Activated T-helper 1 cell treated with anti-CD3 and anti-CD28 coated beads, Interleukin-12 subunit alpha, Interleukin-12 subunit beta, Interleukin-2, Interleukin-4 antibody, amounts not matched to agents 30 ng/mL and 10 ng/mL and 1 ng/mL, durations not matched to agents 14 hours and 24 hours and 36 hours (primary cell): ENCODE measurements at places on chromosomes 7 and 10. TPM values are rescaled to one million over a fixed set of nuclear protein-coding genes. Genes with fewer than 3 reads are reported as not detected.

Gene CACNA2D1
- total RNA-seq, result not detected in 2 replicates

Gene HPSE2
- total RNA-seq, result not detected in 2 replicates

Gene ZFAND2A
- 21.2 and 21.9 TPM in 2 replicates for total RNA-seq

Gene AP1S1
- 45.7 and 53.3 TPM in 2 replicates for total RNA-seq

Gene IMPDH1
- total RNA-seq, result 91.7 and 95.8 TPM in 2 replicates

Gene LEP
- not detected in 2 replicates for total RNA-seq

Gene CPA2
- not detected in 2 replicates for total RNA-seq

Gene FGFR2
- not detected in 2 replicates for total RNA-seq

Gene ZNF425
- 1.1 and 1.2 TPM in 2 replicates for total RNA-seq

Gene GARS1
- total RNA-seq, result 234 and 250 TPM in 2 replicates

Gene LGI1
- total RNA-seq, result not detected in 2 replicates

Gene SUGCT
- 0.93 TPM in 1 of 2 replicates, not detected in the other for total RNA-seq

Gene KLF14
- not detected in 2 replicates for total RNA-seq

Gene OR6B1
- total RNA-seq, result not detected in 2 replicates

Gene TMEM196
- total RNA-seq, result not detected in 2 replicates

Gene TUBB8
- total RNA-seq, result not detected in 2 replicates

Gene NEBL
- 0.18 and 0.22 TPM in 2 replicates for total RNA-seq

Gene ZDHHC4
- total RNA-seq, result 21.0 and 24.6 TPM in 2 replicates

Gene TAS2R4
- 0.78 and 0.86 TPM in 2 replicates for total RNA-seq

Gene OAT
- 35.6 and 37.9 TPM in 2 replicates for total RNA-seq

Gene UNC5B
- total RNA-seq, result 0.07 and 0.10 TPM in 2 replicates
